ENCODE measurements at places on chromosomes 1 and 21.

DNA sequence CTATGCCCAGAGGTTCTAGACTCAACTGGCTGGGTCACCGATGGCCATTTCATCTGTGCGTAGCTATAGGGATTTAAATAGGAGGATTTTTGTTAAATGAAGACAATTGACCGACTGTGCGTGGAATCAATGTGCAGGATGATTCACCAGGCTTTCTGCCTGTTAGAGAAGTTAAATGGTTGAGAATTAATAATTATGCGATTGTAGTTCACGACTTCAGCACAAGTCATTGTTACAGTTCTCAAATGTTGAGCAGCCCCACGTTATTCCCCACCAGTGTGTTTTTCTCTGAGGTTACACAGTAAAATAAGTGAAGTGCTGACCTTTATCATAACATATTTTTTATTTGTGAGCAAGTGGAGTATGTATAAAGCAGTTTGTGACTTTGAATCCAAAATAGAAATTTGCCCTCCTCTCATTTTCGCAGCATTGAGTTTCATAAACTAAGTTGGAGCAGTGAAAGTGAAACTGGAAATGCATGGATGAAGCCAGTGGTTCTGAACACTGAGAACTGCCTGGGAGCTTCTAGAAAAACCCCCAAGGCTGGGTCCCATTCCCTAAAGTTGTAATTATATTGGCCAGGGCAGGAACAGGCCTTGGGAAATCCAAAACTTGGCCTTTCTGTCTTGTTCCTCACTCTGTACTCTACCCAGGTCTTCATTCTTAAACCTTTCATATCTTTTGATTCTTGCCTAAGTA lies 102.6 kb downstream of the GALNT2 start:
- no peak for DNase-seq

DNA sequence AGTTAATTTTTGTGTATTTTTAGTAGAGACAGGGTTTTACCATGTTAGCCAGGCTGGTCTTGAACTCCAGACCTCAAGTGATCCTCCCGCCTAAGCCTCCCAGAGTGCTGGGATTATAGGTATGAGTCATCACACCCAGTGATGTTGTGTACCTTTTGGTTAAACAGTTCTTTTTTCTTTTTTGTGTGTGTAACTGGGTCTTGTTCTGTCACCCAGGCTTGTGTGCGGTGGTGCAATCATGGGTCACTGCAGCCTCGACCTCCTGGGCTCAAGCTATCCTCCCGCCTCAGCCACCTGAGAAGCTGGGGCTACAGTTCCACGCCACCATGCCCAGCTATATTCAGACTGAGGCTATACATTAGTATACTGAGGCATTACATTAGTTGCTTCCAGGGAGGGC lies 37.8 kb downstream of the GABPB2 start:
- DNase-seq: no peak

GRCh38 chr1:153929981-153930948 lies 7.5 kb upstream of the GATAD2B start:
- DNase-seq: no peak

- no peak for DNase-seq
Measured at GRCh38 chr21:44866780-44867179, 6.7 kb downstream of the PTTG1IP start.

DNA sequence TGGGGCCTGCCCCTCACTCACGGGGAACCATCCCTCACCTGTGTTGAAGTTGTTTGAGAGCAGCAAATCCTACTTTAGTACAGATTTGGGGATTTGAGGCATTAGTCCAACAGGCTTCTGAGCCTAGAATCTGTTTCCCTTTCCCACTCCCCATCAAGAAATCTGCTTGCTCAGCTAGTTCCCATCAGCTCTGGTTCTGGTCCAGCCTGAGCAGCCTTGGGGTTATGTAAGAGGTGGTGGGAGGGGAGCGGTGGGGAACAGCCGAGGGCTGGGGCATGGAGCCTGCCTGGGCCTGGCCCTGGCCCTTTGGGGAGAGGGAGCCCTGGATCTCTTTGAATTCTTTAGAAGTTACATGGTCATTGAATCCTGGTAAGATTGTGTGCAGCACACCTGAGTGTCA lies 4.1 kb downstream of the GSTM5 start:
- no peak for DNase-seq

DNA sequence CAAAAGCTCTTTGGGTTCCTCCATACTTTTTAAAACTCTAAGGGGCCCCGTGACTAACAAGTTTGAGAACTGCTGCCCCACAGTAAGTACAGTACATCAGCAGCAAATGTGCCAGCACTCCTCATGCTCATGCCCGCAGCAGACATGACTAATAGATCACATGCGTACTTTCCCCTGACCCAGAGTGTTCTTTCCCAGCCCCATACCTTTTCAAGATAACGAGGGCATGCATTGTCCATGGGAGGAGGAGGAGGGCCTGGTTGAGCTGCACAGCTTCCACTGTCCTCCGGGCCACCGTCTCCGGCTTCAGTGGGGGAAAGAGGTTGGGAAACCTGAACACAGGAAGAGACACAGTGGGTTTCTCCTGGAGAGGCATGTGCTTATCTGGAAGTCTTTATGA lies 45.5 kb downstream of the DHRS3 start:
- no peak for DNase-seq

DNA sequence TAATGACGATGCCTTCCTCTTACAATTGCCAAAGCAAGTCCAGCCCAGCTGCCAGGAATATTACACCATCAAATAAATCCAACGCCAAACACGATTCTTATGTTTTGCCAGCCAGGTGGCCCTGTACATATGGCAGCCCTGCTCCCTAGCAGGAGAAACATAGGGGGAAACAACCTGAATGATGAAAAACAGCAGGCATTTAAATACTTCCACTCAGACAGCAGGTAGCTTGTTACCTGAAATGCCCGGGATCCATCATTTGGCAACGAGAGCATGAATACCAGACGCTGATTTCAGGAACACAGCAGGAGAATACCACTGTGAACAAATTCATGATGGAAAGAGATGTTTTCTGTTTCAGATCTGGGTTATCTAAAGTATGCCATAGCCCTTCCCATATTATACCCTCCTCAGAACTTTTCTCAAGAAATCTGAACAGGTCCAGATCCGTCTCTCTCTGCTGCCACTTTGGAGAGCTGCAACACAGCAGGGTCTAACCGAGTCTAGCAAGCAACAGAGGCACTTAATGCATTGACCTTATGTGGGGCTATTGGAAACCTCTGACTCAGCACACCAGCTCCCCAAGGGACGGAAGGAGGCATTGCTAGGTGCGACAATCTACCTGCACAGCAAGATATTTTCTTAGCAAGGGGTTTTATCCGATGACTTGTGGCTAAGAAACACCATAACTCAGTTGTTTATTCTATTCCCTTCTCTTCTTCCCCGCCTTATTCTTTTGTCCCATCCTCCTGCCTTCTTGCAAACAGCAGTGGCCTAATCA lies 166.3 kb downstream of the BARHL2 start:
- no peak for DNase-seq

GRCh38 chr1:66747501-66747900 lies 4.8 kb upstream of the DYNLT5 start:
- no peak for DNase-seq

GRCh38 chr1:30714536-30715090 lies 8.8 kb downstream of the MATN1 start:
- DNase-seq: no peak

- DNase-seq: peak; percentile 34
Measured at GRCh38 chr1:230753586-230754251, 6.5 kb downstream of the CAPN9 start.

- no peak for DNase-seq
Measured at GRCh38 chr1:48870596-48870995, 93.9 kb upstream of the BEND5 start.

- no peak for DNase-seq
Measured at GRCh38 chr21:26115899-26116298, 54.7 kb downstream of the APP start.
